Stimulated activated CD4-positive, alpha-beta T cell treated with anti-CD3 and anti-CD28 coated beads, Interleukin-2, amount 100 ng/mL, for 24 hours (primary cell): ENCODE measurements at places on chromosomes 2 and 18.

GRCh38 chr18:56910237-56910636 lies 236.7 kb upstream of the BOD1L2 start:
- DNase-seq = no peak

- DNase-seq = no peak
Observed at GRCh38 chr2:189137519-189137918, 42.0 kb downstream of the COL5A2 start.

GRCh38 chr2:227617316-227618230 lies at the start of gene SCYGR4:
Gene SCYGR4 (plus strand): TSS chr2:227617498. CDS start chr2:227617498, 0 bp downstream.
- no peak for DNase-seq

DNA sequence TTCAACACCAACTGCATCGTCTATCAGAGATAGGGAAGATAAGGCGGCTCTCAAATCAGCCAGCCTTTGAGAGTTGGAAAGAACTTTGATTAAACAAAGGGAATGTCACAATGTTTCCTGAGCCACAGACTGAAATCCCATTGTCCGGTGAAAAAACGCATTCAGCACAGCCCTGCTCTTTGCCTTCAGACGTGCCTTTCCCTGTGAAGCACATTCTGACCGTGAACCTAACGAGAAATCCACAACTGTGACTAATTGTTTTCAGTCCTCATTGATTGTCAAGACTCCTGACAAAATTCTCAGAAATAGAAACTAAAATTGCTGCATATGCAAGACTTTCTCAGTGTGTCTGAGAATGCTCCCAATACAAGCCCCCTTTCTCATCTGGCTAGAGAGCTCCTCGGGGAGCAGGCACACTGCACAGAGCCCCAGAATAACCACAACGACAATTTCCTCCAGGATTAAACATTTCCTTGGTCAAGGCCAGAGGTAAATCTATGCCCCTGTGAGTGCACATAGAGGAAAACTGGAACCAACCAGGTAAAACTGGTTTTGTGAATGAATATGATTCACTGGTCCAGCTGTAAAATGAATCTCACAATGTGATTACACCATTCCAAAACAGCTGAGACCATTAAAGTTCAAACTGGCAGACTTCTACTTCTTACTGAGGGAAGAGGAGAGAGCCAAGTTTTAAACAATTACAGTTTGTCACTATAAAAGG lies 561.9 kb upstream of the ID2 start:
- no peak for DNase-seq

- DNase-seq = no peak
Observed at GRCh38 chr18:70154591-70155194, 50.8 kb downstream of the RTTN start.

GRCh38 chr2:4553241-4553640 lies 849.9 kb downstream of the DCDC2C start:
- DNase-seq = no peak

GRCh38 chr2:134227666-134228065 lies 26.2 kb upstream of the MGAT5 start:
- no peak for DNase-seq

DNA sequence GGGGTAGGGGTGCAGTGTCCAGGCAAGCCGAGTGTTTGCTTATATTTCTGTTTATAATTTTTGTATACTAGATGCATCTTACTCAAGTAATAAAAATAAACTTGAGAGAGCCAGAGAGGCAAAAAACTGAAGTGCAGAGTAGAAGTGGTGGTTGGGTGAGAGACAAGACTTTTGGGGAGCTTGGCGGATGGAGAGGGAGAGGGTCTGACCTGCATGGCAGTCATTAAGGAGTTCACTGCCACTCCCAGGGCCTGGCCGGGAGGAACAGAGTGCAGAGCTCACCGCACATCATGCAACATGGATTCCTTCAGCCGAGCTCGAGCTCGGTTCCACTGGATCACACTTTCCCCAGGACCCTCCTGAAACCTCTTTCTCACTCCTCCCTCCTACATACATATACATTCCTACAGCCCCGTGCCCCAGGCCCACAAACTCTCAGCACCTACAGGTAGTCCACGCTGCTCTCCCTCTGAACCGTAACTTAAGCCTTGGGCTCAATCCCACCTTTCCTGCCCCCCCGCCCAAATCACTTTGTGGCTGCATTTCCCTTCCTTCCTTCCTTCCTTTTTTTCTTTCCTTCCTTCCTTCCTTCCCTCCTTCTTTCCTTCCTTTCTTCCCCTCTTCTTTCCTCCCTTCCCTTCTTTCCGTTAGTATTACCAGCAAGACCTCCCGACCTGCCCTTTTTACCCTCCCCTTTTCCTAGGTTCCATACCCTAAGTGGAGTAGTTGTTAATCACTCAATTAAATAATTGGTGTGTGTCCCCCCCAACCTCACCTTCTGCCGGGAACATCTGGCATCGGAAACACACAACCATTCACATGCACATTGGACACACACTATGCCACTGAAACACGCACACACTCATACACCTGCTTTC lies 37.1 kb upstream of the ATP6V1B1 start:
- DNase-seq = no peak

GRCh38 chr18:32349728-32350395 lies 120.8 kb downstream of the GAREM1 start:
- no peak for DNase-seq

- peak; percentile 15 for DNase-seq
Observed at GRCh38 chr2:179410552-179411356, 146.1 kb upstream of the SESTD1 start.

- no peak for DNase-seq
Observed at GRCh38 chr2:235908826-235909225, 259.4 kb downstream of the GBX2 start.

GRCh38 chr2:64750001-64750816 lies 96.5 kb upstream of the SERTAD2 start:
- peak; percentile 43 for DNase-seq

- no peak for DNase-seq
Observed at GRCh38 chr2:101311696-101312017, 3.2 kb upstream of the RNF149 start.

GRCh38 chr2:218855305-218856166 lies 4.1 kb upstream of the WNT6 start:
- no peak for DNase-seq

DNA sequence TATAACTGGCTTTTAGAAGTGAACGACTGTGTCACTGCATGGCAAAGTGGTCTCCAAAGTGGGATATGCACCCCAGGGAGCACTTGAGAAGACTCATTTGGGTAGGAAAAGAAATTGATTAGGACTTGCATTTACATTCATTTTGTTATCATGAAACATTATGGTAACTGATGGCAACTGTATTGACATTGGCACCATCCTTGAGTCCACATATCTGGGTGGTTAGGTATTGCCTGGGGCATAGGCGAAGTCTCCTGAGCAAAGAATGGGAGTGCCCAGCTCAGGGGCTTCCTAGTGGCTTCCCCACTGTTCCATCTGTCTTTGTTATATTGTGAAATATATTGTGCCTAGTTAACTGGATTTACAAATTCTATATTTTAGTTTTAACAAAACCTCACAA lies 29.2 kb downstream of the SPATS2L start:
- DNase-seq = no peak

- no peak for DNase-seq
Observed at GRCh38 chr2:71796174-71796593, 342.8 kb downstream of the DYSF start.

- no peak for DNase-seq
Observed at GRCh38 chr2:177174486-177174885, 38.1 kb upstream of the HNRNPA3 start.

DNA sequence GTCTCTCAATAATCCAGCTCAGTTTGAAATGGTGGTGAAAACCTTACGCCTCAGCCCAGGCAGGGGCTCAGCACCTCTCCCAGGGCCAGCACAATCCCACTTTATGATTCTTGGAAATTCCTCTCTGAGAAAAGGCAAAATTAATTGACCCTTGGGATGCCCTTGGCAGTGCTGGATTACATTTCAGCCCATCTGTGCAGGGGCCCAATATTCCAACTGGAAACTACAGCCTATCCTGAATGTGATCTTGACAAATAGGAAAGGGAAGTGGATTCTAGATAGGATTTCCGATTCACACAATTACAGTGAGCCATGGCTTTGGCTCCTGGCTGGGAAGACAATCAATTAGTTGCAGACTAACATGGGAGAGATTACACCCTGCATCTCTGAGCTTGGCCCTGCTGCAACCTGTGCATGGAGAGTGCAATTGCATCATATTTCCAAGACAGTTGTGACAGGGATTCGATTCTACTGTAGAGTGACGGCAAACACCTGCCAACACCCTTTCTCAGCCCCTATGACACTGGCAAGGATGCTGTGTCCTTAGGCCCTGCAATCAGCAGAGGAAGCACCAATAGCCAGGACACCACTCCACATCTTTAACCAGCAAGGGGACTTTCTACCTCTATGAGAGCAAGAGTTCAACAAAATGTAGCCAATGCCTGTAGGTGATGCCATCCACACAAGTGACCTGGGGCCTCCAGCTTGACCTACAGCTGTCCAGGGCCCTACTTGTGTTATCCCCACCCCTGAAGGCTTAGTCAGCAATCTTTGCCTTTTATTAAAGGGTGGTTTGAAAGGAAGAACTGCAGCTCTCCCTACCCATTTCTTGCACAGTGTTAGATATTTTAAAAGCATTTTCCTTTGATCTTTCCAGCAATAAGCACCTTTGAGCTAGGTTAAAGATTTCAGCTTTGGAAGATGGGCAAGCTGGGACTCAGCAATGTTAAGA lies 187.2 kb upstream of the HS6ST1 start:
- DNase-seq = no peak

- no peak for DNase-seq
Observed at GRCh38 chr2:231110551-231110950, 14.3 kb downstream of the HTR2B start.

GRCh38 chr18:32754508-32755263 lies 18.1 kb downstream of the KLHL14 start:
- DNase-seq = no peak

GRCh38 chr2:61537277-61537949 lies 743 bp downstream of the XPO1 start:
- DNase-seq = no peak

DNA sequence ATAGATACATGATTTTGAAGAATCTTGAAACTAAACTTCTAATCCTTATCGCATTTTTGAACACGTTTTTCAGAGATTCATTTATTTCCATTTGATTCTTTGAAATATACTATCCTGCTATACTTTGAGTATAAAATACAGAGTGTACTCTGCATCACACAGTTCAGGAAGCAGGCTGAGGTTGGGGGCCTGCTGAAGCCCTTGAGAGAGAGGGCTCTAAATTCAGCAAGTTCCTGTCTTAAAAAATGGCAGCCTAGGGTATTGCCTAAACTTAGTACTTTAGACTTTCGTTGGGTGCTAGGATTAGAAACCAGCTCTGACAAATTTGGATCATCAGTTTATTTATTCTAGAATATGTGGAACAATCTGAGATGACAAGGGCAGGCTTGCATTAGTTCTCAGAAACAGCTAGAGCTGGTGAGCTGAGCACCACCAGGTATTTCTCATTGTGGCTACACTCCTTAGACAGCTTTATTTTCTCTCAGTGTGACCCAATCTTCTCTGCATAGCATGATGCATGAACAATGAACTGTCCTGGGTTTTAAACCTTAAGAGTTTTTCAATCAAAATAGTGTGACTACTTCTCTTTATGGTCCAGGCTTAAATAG lies 49.1 kb downstream of the TFPI start:
- no peak for DNase-seq

GRCh38 chr2:210195101-210195852 lies 24.1 kb upstream of the KANSL1L start:
- no peak for DNase-seq

- peak; percentile 20 for DNase-seq
Observed at GRCh38 chr2:156322686-156323231, 9.8 kb downstream of the NR4A2 start.

- no peak for DNase-seq
Observed at GRCh38 chr18:48996901-48997463, 46.2 kb upstream of the SMAD7 start.

DNA sequence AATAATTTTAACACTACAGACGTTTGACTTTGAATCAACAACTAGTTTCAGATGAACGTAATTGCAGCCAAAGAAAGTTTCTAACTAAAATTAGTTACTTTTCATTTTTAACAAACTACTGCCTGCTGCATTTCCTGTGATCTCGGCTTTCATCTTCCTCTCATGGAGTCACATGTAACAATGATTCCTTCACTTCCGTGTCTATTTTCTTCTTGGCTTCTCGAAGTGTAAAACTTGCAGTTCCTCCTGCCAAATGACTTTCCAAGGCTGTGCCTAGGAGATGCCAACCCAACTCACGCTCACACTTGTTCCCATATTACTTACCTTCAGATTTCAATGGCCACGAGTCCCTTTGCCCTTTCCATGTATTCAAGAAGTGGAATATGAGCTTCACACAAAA lies 1406.3 kb upstream of the CELF4 start:
- DNase-seq = no peak

DNA sequence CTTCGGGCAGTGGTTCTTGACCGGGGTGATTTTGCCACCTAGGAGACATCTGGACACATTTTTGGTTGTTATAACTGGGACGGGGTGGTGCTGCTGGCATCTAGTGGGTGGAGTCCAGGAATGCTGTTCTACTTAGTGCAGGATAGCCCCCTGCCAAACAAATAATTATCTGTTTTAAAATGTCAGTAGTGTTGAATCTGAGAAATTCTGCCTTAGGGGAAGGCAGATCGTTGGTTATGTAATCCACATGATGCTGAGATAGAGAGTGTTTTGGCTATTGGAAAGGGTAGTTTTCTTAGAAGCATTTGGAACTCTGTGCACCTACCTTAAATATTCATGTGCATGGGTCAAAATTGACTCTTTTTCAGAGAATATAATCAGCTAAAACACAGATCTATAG lies 199.0 kb downstream of the TPGS2 start:
- DNase-seq = no peak

- DNase-seq = no peak
Observed at GRCh38 chr2:219417374-219417773, 803 bp upstream of the DES start.

DNA sequence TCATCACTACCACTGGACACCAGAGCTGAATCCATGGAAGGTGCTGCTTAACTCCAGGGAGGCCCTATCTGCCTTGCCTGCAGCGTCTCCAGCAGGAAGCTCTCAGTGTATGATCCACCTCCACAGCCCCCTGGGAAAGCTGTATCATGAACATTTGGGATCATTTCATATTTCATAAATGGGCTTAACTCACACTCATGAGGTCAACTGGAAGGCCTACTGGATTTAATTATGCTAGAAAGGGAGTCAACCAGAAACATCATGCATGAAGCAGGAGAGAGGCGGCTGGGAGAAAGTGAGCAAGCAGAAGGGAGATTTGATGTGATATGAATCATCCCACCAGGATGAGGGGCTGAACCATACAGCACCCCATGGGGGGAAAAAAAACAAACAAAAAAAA lies 537.7 kb downstream of the TNS1 start:
- DNase-seq = no peak
